Esophagus mucosa (tissue), 1 donor: ENCODE measurements at places on chromosomes 11 and 22. TPM values are rescaled to one million over a fixed set of nuclear protein-coding genes. Genes with fewer than 3 reads are reported as not detected.

The OR10A2 gene
- total RNA-seq: not detected

The FOLR2 gene
- 0.24 TPM for total RNA-seq

The NLRP14 gene
- total RNA-seq: not detected

The TMPRSS13 gene
- 29.9 TPM for total RNA-seq

The LRRC74B gene
- 0.20 TPM for total RNA-seq

The HBG1 gene
- not detected for total RNA-seq

The ELMOD1 gene
- not detected for total RNA-seq

The BTBD18 gene
- not detected for total RNA-seq

The DEFB131B gene
- not detected for total RNA-seq

The MS4A1 gene
- 2.9 TPM for total RNA-seq

The CALCA gene
- total RNA-seq: not detected

The MS4A4A gene
- 0.24 TPM for total RNA-seq

The CLCF1 gene
- 1.6 TPM for total RNA-seq

The C11orf16 gene
- not detected for total RNA-seq

The MPZL2 gene
- 457 TPM for total RNA-seq

The OR5P2 gene
- not detected for total RNA-seq

The CNIH2 gene
- 0.52 TPM for total RNA-seq

The C11orf42 gene
- total RNA-seq: not detected

The POLDIP3 gene
- total RNA-seq: 43.9 TPM

The POTEH gene
- not detected for total RNA-seq

The CEP57 gene
- total RNA-seq: 26.9 TPM

The STK33 gene
- total RNA-seq: 0.52 TPM

The CCDC81 gene
- 0.28 TPM for total RNA-seq

The MYO7A gene
- total RNA-seq: 0.96 TPM

The FGF3 gene
- not detected for total RNA-seq

The MUC6 gene
- total RNA-seq: not detected

The MAPK8IP2 gene
- total RNA-seq: 2.3 TPM

The CRYBB2 gene
- total RNA-seq: not detected

The GGTLC2 gene
- total RNA-seq: not detected

The SYT8 gene
- 22.4 TPM for total RNA-seq

The HBB gene
- 20.2 TPM for total RNA-seq

The OR51B2 gene
- total RNA-seq: not detected
